NCI-H446 (cell line): ENCODE measurements at places on chromosomes 2 and 18.

GRCh38 chr2:190835303-190835930 is 45.2 kb upstream of the GLS start:
- peak; percentile 77 for DNase-seq

- no peak for DNase-seq
Observed at GRCh38 chr2:119694845-119695521, 16.0 kb downstream of the TMEM177 start.

DNA sequence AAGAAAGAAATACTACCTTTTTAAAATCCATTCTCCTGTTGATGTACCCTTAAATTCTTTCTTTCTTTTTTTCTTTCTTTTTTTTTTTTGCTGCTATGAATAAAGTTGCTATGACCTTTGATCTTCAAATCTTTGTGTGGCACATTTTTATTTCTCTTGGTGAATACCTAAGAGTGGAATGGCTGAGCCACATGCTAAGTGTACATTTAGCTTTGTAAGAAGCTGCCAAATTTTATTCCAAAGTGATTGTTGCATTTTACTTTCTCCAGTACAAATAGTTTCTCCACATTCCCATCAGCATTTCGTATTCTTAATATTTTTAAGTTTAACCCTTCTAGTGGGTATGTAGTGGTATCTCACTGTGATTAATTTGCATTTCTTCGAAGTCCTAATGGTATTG is 88.8 kb upstream of the RAB27B start:
- DNase-seq, result no peak

DNA sequence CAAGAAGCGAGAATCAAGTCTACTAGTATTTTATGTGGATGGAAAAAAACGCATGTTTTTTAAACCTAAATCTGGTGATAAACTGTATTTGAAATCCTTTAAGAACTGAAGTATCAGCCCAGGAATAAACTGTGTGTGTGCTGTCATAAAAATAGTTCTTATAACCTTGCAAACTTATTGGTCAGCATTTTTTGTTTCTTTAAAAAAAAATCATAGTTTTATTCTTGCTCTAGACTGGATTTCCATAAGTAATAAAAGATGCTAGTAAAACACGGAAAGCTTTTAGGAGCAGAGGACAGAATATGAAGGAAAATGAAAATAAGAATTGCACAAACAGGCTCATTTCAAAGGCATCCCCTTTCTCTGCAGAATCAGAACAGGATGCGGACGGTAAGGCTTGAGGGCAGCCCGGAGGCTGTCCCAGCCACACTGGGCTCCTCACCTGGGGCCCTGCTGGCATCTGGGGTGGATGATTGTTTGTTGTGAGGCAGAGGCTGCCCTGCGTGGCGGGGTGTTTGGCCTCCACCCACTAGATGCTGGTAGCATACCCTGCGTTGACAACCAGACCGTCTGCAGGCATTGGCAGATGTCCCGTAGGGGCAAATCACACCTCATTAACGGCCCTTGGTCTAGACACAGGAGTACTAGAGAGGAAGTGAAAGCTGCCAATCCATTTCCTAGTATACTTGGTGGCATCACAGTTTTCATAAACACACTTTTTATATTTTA is 52.5 kb downstream of the MBP start:
- DNase-seq, result peak; percentile 14

DNA sequence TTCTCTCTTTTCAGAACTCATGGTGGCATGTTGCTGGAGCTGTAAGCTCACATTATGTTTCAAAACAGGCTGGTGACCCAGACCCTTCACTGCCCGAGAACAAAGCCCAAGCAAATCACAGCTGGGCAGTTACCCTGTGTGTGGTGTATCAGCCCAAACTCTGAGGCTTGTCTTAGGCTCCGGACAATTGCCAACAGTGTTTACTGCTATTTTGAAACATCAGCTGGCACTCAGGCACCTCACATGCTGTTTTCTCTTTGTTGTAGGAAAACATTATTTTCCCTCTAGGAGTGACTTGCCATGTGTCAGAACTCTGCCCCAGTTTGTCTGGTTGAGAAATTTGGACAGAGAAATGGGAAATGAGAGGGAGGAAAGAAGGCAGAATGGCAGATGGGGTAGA is 237.6 kb upstream of the APCDD1 start:
- no peak for DNase-seq

DNA sequence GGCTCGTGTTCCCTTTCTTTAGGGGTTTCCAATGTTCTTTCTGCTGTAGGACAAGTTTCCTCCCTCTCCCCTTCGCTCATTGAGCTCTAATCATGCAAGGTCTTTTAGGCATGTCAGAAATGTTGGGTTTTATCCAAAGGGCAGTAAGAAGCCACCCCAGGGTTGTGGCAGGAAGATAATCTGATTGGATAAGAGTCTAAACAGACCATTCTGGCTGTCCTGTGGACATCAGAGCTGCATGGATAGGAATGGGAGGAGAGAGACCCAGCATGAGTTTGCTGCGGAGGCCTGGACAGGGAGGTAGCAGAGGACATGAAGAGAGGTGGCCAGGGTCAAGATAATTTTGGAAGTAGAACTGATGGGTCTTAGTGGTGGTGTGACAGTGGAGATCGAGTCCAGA is 88.2 kb downstream of the ACKR3 start:
- no peak for DNase-seq

GRCh38 chr18:80158365-80158764 is 49.3 kb downstream of the ADNP2 start:
- DNase-seq, result no peak

DNA sequence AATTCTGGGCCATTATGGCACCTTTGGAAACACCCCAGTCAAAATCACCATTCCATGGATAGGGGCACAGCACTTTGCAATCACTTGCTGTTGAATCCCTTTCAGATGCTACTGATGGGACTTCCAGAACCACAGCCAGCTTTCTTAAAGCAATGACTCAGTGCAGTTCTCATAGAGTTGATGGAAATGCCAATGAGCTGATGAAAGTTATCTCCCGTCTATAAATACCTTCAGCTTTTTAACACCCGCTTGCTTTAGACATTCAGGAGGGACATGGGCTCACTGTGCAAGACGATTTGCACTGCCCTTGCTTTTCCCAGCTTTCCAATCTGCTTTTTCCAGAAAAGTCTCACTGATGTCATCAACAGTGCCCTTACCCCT is 66.7 kb upstream of the RPL31 start:
- no peak for DNase-seq

- DNase-seq, result no peak
Observed at GRCh38 chr2:65380255-65380654, 52.1 kb downstream of the SPRED2 start.

DNA sequence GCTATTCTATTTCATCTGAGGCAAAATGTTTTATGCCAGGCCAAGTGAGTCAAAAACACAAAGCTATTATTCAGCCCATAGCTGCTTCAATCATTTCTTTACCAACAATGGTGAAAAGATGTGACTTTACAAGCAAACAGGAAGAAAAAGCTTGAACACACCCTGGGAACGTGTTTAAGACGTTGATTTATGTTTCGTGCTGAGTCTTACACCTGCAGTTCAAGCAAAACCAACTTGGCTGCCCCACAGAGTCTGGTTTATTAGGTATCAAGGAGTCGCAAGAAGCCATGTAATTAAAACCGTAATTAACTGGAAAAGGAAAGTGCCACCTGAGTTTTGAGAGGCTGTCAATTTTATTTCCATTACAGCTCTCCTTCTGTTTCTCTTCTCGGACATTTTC is 295.5 kb downstream of the MEIS1 start:
- no peak for DNase-seq

GRCh38 chr18:57440331-57441070 is 5.3 kb downstream of the ONECUT2 start:
- DNase-seq, result no peak

GRCh38 chr18:58639751-58640427 is 11.0 kb upstream of the ALPK2 start:
- DNase-seq, result no peak

- DNase-seq, result no peak
Observed at GRCh38 chr2:37819186-37819585, 105.9 kb upstream of the RMDN2 start.

DNA sequence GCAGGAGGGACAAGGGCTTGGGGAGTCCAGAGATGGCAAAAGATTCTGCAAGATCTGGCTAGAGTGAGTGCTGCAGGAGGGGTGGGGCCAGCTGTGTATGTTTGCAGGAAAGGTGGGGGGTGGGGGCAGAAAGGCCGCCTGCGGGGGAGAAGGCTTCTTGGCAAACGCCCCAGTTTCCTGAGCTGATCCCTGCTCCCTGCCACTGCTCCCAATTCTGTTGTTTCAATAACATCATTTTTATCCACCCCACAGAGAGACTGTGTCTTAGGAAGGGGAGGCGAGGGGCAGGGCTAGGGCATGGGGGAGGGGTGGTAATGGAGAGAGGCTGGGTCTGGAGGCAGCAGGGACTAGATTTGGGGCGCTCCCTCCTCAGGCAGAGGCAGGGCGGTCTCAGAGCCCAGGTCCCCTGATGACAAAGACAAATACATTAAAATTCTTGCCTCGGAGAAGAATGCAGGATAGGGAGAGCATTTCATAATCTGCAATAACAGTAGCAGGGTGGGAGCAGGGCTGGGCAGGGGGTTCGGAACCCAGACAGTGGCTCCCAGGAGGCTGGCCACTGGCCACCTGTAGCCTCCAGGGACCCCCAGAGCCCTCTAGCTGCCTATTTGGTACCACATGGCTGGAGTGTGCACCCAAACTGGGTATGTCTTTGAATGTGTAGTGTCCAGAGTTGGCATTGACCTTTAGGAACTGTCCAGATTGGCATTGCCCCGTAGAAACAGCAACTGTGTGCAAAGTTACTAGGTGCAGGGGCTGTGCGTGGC is 2.1 kb upstream of the WNT6 start:
- DNase-seq, result no peak

- DNase-seq, result no peak
Observed at GRCh38 chr2:241665731-241666440, 20.7 kb downstream of the DTYMK start.

DNA sequence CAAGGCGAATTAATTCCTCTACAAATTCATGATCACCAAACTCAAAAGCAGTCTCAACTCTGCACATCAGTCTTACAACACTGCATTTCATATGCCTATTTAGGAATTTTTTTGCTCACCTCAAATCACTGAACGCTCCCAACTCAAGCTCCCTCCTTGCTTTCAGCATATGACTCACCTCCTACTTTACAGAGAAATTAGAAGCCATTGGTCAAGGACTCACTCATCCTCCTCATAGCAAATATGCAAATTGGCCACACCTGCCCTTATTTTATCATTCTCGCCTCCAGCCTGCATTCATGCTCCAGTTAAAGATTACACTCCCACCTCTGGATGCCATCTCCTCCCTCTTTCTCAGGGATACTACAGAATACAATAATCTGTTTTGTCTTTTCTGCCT is 148.8 kb downstream of the MBD2 start:
- no peak for DNase-seq

- no peak for DNase-seq
Observed at GRCh38 chr2:11212645-11213044, 57.4 kb downstream of the SLC66A3 start.

- DNase-seq, result no peak
Observed at GRCh38 chr2:62539606-62540407, 33.8 kb upstream of the TMEM17 start.

DNA sequence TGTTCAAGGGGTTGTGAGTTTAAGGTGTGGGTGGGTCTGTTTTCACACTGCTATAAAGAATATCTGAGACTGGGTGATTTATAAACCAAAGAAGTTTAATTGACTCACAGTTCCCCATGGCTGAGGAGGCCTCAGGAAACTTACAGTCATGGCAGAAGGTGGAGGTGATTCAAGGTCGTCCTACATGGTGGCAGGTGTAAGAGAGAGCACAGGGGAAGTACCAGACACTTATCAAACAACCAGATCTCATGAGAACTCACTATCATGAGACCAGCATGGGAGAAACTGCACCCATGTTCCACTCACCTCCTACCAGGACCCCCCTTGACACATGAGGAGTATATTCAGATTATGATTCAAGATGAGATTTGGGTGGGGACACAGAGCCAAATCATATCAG is 38.0 kb downstream of the RHBDD1 start:
- DNase-seq, result no peak

- no peak for DNase-seq
Observed at GRCh38 chr18:35969676-35970075, 2.8 kb upstream of the RMP24 start.

DNA sequence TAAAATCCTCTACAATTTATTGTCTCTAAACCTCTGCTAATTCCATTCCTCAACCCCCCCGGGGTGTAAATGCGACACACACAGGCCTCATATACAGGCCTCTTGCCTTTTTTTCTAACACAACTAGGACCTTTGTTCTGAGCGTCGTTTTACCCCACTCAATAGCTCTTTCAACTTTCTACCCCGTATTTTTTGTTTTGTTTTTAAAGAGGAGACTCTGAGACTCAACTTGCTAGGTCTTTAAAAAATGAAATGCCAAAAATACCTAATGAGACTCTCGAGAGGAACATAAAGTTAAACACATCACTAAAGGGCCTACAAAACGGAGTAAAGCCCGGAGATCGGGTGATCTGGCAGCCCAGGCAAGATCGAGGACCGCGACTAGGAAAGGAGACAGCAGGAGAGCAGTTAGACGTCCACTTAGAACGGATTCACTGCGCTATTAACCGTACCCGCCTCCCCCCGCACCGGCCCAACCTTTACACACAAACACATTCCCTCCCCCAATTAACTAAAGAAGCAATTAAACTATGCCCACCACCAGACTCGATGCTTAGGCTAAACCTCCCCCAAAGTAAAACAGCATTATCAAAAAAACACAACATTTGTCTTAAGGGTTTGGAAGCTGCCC is 1.7 kb downstream of the TRIP12 start:
- DNase-seq, result no peak

DNA sequence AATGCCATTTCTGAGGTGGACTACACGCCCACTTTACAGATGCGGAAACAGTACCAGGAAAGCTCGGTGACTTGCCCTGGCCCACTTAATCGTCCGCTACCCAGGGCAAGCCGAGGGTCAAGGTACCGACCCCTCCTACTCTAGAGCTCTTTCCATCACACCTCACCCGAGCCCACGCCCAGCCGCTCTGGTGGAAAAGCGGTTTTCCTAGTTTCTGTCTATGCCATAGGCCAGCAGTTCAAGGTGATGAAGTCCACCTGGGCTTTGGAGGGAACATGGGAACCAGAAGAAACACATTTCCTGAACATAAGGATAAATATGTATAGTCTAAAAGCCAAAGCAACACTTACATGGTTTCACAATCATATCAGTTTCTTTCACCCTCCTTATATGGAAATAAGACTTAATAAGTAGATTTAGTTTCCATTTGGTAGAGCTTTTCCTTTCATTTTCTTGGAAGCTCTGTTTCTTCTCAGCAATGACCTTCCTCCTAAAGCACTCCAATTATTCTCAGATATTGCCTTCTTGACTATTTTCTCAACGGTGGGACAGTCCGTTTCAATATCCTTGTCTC is 567 bp downstream of the VWA3B start:
- DNase-seq, result no peak
